Activated T-cell treated with anti-CD3 and anti-CD28 coated beads, Interleukin-2, amount 50 U/mL, for 24 hours (primary cell): ENCODE measurements at places on chromosomes 13 and 19.

DNA sequence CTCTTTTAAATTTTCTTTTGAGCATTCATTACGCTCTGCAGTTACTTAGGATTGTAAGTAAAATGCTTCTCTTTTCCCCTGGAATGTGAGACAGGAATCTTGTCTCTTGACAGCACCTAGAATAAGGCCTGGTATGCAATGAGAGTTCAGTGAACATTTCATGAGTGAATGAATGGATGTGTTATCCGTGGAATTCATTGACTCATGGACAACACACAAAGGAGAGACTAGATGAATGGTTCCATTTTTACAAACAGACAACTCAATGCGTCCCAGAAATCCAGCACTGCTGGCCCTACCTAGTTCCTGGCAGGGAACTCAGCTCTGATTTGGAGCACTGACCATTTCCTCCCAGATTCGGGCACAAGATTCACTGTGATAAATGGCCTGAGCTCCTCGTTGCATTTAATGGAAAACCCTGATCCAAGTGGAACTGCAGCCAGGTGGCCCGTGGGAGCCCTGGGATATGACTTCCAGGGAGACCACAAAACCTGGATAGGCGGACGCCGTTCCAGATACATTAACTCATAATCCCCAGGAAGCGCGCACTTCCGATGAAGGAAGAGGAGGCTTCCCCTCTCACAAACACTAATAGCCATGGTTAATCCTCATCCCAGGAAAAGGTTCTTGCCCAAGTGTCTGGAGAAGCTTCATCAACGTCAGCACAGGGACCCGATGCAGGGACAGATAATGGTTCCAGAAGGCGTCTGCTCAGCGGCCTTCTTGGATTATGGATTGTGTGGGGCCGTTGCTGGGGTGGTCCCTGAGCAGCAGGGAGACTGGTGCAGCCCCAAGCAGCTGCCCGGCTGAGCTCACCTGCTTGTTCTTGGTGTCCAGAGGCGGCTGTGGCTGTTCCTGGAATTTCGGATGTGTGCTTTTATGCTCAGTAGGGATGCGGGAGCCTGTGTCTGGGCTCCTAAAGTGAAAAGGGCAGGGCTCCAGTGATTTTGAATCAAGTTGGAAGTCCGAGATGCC is 211.1 kb upstream of the TSHZ3 start:
- DNase-seq: no peak

- DNase-seq: no peak
These were observed 904.6 kb upstream of the ATXN8OS start for GRCh38 chr13:69202996-69203395.

DNA sequence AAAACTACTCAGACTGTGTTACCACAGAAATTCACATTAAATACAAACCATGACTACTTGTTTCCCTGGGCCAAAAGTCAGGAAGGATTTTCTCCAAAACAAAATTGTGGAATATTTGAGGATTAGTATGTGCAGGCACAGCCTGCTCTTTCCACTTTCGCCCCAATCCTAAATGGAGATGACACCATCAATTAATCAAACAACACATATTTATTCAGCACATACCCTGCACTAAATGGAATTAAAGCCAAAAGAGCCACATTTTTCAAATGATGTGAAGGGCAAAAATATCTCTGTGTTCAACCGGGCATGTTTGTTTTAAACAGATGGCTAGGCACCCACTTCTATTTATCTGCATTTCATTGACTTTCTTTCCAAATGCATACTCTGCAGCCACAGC is 523.1 kb downstream of the DCT start:
- DNase-seq: no peak

GRCh38 chr19:51219307-51219706 is 5.6 kb upstream of the CD33 start:
- DNase-seq: no peak

DNA sequence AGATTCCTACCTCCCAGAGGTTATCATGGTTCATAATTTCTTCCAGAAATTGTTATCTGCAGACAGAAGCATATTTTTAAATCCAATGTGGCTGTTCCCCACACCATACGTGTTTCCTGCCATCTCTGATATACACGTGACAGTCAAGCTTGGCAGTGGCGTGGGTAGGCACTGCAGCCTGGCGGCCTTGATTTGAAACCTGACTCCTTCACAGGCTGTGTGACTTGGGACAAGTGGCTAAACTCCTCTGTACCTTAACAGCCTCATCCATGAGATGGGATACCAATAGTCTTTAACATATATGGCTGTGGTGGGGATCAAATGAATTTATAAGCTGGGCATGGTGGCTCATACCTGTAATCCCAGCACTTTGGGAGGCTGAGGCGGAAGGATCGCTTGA is 33.2 kb downstream of the DPF1 start:
- no peak for DNase-seq

GRCh38 chr13:67106502-67107057 is 123.6 kb downstream of the PCDH9 start:
- no peak for DNase-seq

- no peak for DNase-seq
These were observed 130.1 kb downstream of the SLITRK1 start for GRCh38 chr13:83752141-83752540.

DNA sequence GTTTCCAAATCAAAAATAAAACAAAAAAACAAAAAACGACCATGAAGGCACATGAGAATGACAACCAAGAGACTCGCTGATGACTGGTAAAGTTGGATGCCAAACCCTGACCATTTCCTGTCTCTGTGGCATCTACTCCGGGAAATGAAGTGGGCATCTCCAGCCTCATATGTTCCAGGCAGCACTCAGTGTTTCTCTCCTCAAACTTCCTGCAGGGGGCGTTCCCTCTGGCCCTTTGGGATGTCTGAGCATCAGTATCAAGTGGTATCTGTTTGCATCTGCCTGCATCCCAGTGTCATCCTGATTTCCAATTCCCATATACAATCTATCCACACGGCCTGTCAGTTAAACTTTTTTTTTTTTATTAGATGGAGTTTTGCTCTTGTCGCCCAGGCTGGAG is 9.8 kb upstream of the SIGLEC12 start:
- no peak for DNase-seq

DNA sequence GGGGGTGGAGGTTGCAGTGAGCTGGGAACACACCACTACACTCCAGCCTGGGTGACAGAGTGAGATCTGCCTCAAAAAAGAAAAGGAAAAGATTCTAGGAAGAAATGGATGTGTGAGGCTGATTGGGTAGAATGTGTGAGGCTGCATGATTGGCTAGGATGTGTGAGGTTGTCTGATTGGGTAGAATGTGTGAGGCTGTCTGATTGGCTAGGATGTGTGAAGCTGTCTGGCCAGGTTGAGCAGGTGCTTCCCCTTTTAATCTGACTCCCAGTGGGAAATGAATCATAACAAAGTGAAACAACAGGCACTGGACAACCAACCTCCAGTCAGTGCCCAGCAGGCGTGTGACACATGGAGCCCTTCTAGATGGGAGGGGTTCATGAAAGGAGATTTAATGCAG is 14.7 kb downstream of the C13orf46 start:
- DNase-seq: no peak

DNA sequence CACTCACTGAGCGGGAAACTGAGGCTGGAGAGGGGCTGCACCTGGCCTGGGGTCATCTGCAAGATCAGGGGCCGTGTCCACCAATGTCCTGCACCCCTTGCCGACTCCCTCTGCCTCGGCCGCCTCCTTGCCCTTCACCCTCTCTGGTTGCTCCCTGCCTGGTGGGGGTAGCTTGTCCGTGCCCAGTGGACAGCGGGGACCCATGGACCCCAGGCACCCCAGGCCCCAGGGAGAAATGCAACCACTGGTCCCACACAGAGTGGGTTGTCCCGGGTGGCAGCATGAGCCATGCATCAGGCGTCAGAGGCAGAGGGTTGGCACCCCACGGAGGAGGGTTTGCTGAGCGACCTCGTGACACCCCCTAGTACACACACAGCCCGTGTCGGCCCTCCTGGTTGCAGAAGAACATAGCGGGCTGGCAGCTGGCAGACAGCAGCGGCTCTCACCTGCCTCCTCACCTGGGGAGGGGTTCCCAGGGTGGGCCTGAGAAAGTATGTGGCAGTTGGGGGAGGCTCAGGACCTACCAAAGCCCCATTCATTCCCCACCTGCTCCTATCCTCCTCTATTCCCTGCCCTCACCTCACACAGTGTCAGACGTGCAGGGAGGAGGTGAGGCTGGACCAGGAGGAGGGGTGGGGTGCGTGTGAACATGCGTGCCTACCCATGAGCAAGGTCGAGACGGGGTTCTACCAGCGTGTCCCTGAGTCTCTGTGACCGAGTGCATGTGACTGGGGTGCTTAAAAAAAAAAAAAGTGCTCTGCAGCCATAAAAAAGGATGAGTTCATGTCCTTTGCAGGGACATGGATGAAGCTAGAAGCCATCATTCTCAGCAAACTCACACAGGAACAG is 8.7 kb downstream of the ADAMTSL5 start:
- no peak for DNase-seq

GRCh38 chr19:1901940-1902404 is 3.2 kb upstream of the ADAT3 start:
- DNase-seq: no peak

DNA sequence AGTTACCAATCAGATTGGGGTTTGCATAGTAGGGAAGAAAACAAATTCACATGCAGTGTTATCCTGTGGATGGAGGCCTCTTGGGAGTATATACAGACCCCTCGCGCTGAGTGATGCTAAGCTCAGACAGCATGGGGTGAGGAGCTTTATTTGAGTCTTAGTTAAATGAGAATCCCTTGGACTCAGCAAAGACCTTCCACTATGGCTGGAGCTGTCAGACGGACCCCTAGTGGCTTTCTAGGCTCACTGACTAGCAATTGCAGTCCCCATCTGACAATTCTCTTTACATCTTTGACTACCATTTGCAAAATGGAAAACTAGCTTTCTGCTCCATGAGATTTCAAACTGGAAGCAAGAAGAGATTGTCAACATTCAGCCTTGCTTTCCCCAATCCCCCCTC is 90.4 kb downstream of the STOML3 start:
- no peak for DNase-seq

DNA sequence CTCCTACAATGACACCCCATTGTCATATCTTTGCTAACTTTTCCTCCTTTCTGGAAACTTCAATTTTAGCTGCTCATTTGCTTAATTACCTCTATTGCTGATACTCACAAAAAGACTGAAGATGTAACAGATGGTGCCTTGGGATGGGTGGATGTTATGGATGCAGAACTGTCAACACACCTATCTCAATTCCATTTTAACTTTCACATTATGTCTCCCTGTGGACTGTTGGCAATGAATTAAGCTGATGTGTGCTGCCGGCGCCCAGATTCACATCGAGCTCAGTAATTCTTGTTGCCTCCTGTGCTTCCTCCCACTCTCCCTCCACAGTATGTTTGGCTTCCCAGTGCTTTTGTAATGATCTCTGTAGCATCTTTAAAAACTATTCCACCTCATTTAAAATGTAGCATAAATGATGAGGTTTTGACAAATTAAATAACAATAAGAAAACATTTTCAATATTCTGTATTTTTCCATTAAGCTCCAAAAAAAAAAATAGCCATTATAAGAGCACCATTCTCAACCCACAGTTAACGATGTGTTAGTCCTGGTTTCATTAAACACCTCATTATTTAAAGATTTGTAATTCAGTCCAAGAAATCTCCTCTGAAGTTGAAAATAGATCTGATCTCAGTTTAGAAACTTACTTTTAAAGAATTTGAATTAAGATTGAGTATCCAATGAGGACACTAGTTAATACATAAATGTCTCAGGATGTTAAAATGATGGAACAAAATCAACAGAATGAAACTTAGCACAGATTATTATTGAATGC is 99.9 kb upstream of the FAM216B start:
- DNase-seq: no peak

GRCh38 chr19:33799476-33799875 is 2.8 kb downstream of the KCTD15 start:
- DNase-seq: no peak

GRCh38 chr13:112928972-112929782 is 39.8 kb upstream of the MCF2L start:
- DNase-seq: no peak

DNA sequence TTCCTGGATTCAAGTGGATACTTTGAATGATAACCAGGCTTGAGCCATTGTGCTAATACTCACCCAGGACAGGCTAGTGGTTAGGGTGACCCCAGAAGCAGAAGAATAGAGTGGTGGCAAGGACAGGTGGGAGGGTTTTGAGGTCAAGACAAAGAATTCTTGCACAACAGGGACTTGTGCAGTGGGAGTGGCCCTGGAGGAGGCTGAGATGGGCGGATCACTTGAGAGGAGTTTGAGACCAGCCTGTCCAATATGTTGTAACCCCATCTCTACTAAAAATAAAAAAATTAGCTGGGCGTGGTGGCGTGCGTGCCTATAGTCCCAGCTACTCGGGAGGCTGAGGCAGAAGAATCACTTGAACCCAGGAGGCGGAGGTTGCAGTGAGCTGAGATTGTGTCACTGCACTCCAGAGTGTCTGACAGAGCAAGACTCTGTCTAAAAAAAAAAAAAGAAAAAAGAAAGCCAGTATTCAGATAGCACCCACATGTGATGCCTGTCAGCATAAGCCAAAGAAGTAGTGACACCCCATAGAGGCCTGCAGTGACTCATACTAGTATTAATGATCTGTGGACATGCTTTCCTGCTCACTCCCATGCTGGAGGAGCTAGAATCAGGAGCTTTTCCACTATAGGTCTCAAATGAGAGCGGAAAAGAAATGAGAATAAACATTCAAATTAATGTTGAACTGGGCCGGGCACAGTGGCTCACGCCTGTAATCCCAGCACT is 78.7 kb downstream of the RNF17 start:
- no peak for DNase-seq

DNA sequence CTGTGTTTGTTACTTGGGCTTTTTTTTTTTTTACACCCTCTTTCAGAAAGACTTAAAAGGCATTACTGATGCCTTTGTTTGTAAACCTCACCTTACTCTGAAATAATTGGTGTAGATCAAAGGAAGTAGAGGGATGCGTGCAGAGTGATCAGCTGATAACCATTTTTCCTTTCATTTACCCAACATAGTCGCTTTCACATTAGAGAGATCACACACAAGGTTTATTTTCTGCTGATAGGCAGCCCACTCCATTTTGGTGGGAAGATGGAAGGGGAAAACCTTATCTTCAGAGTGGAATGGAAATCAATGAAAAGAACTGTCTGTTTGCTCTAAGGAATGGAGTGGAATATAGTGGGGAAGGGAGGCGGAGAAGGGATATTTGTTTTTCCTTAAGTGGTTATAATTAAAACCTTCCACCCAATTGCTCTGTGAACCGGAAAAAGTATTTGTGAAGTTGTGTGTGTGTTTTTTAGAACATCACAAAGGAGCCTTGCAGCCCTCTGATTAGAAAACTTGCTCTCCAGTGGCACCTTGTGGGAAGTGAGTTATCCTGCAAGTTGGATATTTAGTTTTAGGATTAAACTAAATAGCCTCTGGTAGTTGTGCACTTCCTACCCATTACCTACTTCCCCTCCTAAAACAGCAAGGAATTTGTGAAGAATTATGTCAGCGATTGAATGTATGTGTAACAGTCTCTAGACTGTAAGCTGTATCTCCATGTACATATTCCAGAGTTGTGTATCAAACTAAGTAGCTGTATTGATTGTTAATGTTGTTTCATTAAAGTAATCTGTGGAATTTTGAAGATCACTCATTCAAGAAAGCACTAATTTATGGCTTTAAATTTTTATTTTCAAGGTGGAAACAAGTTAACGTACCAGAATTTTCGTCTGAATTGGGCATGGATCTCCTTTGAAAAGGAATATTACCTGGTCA is 76.8 kb downstream of the FREM2 start:
- no peak for DNase-seq
